ENCODE measurements at places on chromosomes 1 and 21.

DNA sequence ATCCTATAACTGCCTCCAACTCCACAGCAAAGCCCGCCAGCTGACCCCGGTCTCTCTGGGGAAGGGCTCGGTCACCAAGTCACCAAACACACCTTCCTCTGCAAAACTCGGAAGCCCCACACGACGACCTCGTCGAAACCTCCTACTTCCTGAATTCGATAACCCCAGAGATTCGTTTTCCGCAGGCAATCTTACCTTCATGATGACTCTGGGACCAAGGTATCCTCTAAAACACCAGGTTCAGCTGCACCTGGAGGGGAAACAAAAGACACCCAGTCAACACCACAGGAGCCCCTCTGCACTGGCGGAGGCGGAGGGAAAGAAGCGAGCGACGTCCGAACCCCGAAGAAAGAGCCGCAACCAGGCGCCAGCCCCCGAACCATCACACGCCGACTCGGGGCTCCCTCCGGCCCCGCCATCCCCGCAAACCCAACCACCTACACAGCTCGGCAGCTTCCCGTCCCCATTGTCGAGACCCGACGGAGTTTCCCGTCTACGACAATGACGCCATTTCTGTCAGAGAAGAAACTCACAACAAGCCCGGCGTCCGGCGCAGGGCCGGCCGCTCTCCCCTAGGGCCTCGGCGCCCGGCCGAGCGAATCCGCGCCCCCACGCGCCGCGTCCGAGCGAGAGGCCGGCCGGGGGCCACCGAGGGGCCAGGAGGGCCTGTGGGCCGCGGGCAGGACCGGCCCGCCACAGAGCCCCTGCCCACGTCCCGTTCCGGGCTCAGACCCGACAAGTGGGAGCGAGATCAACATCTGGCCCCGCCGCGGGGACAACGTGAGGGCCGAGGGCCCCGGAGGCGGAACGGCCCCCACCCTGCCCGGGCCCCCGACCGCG is 1.0 kb downstream of the ARID4B start:
- DNase-seq, result peak; percentile 37

GRCh38 chr1:198638894-198639635 is at the start of gene PTPRC:
Gene PTPRC (plus strand): TSS chr1:198639040. CDS start chr1:198639269, 229 bp downstream.
- no peak for DNase-seq

DNA sequence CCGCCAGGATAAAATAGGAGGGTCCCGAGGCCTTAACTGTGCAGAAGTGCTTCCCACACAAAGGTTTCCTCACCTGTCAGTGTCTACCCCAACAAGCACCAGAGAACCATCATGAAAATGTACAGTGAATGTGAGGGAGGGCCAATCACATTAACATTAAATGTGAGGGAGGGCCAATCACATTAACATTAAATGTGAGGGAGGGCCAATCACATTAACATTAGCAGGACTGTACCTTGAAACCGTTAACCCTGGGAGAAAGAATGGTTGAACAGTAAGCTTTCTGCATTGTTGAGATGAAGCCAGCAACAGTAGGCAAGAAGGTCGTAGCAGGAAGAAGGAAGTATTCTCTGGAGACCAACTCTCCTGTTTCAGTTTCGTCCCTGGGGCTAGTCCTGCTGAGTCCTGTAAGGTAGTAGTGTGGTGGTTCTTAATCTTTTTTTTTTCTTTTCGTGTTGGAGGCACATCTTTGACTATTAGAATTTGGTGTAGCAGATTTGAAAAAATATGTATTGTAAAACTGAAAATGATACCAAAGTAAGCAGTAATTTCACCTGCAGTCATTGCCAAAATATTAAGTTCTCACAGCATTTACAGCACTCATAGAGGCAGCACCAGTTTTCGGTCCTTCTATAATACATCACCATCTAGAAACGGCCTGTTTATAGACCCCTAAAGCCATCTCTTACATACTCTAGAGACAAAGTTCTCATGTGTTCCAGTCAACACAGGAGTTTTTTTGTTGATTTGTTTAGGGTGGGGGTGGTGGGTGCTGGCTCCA is 98.6 kb upstream of the PPP2R5A start:
- no peak for DNase-seq

DNA sequence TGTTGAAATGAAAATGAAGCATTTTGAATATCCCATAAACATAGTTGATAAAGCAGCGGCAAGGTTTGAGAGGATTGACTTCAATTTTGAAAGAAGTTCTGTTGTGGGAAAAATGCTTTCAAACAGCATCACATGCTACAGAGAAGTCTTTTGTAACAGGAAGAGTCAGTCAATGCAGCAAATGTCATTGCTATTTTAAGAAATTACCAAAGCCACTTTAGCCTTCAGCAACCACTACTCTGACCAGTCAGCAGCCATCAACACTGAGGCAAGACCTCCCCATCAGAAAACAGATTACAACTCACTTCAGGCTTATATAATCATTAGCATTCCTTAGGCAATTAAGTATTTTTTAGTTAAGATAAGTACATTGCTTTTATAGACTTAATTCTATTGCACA is 33.8 kb upstream of the FCRL3 start:
- no peak for DNase-seq

DNA sequence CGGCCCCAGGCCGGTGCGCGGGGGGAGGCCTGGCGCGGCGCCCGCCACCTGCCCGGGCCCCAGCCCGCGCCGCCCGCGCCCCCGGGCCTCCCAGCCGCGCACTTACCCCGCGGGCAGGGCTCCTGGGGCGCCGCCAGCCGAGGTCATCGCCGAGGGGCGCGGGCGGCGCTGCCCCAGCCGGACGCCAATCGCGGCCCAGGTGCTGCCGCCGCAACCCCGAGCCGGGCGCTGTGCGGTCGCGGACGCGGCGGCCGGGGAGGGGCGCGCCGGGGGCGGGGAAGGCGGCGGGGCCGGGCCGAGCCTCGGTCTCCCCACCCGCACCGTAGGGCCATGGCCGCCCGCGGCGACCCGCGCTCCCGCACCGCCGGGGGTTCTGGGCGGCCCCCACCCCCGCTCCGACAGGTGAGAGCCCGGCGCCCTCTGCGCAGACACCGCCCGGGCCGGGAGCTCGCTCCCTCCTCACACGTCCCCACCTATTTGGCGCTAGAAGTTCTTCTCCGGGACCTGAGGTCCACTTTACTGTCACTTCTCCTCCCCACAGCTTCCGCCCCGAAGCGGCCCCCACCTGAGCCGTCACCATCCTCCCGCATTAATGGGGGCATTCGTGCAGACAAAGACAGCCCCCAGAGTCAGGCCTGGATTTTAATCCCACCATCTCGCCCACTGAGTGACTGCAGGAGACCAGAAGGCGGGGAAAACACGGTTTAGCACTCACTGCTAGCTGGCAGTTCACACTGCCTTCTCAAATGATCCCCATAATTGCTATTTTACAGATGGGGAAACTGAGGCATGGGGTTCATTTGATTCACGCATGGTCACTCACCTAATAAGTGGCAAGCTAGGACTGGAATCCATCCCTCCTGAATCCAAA is at the start of gene TTC39A:
TTC39A (minus strand) TSS at position 232 of the 871 bp plus-strand sequence; CDS start at position 147, 85 bp downstream.
- DNase-seq, result no peak

DNA sequence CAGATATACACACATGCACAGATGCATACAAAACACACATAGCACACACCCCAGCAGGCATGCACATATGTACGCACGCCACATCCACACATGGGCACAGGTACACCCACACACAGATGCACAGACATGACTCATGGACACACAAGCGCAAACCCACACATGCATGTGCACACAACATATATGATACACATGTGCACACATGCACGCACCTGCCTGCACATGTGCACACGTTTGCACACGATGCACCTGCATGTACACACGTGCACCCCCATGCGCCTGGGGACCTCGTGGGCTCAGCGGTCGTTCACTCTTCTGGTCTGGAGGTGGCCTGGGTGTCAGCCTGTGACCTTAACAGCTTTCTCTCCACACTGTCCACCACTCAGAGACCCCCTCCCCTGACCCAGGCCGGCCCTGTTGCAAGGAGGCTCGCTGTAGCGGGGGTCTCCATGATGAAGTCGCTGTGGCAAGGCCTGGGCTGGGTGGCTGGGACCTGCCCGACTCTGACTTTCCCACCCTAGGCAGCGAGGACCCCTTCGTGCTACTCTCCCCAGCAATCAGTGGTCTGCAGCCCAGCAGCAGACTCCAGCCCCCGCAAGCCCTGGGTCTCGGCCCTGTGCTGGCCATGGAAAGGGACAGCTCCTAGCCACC is 92.1 kb upstream of the TTC34 start:
- no peak for DNase-seq

Data from stimulated activated CD8-positive, alpha-beta memory T cell treated with anti-CD3 and anti-CD28 coated beads, Interleukin-4, amount 100 ng/mL, for 4 hours (primary cell).